ENCODE measurements at places on chromosomes 4 and X.

GRCh38 chrX:127389900-127390299 is 570.4 kb downstream of the PRR32 start:
- no peak for DNase-seq

DNA sequence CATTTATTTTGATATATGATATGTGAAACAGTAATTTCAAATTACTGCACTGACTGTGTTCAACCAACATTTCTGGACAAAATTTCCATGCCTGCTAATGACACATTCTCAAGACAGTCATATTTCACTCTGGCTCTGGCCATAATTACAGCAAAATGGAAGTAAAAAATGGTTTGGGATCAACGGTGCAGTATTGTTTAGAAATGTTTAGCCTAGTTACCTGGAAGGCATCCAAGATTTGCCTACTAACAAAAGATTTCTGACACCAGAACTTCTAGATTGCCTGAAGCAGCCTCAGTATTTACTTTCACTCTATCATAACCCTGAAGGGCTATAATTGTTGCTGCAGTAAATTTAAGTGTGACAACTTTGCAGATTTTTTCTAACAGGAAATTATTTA is 416.3 kb downstream of the PCDH10 start:
- DNase-seq, result no peak

- peak; percentile 76 for DNase-seq
These were observed 4.1 kb upstream of the FAM200B start for GRCh38 chr4:15677507-15677988.

- DNase-seq, result no peak
These were observed 6.2 kb upstream of the DCAF4L1 start for GRCh38 chr4:41975341-41975740.

DNA sequence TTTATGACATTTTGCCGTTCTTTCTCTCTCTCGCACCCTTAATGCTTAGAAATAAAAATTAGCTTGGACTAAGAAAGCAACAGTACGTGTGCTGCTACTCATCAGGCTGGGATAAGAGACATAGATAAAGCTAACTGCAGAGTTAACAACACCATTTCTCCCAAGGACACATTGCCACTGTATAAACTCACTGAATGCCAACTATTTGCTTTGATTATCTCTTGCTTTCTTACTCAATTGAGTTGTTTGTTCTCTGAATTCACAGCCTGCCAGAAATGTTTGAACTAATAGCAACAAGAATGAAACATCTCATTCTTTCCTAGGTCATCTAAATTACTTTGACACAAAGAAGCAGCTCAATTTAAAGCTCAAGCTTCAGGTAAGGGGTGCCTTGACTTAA is 34.6 kb downstream of the F8 start:
- DNase-seq, result no peak

DNA sequence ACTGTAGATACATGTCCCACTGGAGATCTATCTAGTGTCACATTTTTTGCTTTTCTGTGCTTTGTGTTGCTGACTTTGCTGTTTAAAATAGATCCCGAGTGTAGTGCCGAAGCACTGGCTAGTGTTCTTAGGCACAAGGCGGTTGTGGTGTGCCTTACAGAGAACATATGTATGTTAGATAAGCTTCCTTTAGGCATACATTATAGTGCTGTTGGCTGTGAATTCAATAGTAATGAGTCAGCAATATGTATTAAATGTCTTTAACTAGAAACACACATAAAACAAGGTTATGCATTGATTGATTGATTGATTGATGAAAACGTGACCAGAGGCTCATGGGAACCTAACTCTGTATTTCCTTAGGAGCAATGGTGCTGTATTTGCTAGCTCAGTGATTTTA is 56.2 kb downstream of the COX7B2 start:
- DNase-seq, result no peak

DNA sequence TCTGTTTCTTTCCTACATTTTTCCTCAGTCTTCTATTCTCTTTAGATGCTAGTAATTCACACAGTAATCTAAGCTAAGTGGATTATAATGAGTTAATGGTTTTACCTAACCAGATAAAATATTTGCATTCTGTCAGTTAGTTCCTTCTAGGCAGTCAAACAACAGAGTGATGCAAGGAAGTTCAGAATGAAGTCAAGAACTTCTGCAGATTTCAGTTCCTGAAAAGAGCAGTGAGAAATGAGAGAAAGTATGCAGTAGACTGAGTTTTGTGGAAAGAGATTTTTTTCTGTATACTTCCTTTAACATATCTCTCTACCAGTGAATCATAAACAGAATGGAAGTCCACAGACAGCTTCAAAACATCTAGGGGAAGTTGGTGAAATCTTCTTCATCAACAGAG is 774.0 kb upstream of the POU3F4 start:
- no peak for DNase-seq

- peak; percentile 20 for DNase-seq
These were observed 126.9 kb downstream of the MFAP3L start for GRCh38 chr4:169899295-169899694.

DNA sequence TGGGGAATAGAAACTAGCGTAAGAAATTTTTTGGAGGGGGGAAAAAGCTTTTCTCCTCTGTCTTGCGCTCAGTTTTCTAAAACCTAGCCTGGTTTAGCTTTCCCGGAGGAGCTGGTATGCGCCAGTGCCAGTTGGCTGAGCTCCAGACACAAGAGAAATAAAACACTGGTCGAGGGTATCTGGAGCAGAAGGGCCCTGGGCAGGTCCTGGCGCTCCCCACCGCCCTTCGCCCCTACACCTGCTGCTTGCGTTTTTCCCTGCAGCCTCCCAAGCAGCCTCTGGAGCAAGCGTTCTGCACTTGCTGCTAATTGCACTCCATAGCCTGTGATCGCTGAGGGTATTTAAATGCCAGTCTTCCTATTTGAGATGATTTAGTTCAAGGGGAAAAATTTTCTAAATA is 816 bp downstream of the EREG start:
- DNase-seq, result no peak

DNA sequence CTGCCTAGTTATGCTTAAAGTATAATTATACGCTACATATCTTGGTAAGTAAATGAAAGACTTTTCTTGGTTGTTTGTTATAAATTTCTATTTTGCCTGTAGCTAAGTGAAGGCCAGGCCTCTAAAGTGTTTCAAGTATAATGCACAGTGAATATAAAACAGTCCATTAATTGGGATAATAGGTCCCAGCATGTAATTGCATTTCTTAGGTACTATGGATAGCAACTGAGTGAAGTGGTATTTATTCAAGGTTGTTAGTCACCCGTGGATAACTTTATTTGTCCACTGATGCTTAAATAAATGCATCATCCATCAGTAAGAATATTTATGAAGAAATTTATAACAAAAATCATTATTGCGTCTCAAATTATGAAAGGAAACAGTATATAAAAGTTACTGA is 59.1 kb downstream of the TEX13C start:
- no peak for DNase-seq

GRCh38 chr4:94649381-94650133 is 108.2 kb upstream of the BMPR1B start:
- DNase-seq, result no peak

GRCh38 chrX:67604979-67605703 is 61.3 kb downstream of the AR start:
- peak; percentile 14 for DNase-seq

DNA sequence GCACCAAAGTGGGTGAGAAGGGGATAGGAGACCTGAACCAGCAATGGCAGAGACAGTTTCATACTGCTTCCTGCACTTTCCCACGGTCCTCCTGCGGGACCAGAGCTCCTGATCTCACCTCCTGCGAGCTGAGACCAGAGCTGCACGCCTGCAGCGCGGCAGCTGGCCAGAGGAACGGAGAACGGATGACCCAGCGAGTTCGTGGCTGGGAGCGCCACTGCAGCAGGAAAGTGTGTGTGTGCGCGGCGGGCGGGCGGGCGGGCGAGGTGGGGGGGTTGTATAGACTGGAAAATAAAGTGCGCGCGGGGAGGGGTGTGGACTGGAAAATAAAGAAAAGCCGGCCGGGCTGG is 16.5 kb downstream of the MCF2 start:
- DNase-seq, result no peak

- DNase-seq, result no peak
These were observed 70.3 kb downstream of the ARL9 start for GRCh38 chr4:56575820-56576429.

GRCh38 chrX:9955506-9955905 is 11.7 kb upstream of the CLDN34 start:
- no peak for DNase-seq

GRCh38 chr4:120853161-120853935 is 69.2 kb downstream of the PRDM5 start:
- no peak for DNase-seq

DNA sequence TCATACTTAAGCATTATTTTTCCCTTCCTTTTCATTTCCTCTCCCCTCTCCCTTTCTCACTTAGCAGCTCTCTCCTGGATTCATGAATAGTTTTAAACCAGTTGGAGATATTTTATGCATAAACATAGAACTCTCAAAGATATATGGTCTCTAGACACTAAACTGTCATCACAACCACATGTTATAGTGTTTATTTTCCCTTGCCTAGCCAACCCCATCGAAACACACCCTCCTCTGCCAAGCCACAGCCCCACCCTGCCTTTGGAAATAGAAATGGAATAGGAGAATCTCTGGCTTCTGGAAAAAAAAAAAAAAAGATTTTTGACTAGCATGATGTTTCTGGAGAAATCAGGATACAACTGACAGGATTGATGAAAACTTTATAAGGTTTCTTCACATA is 64.8 kb upstream of the RBPJ start:
- DNase-seq, result no peak

GRCh38 chrX:13365161-13365560 is 45.3 kb upstream of the ATXN3L start:
- DNase-seq, result no peak

DNA sequence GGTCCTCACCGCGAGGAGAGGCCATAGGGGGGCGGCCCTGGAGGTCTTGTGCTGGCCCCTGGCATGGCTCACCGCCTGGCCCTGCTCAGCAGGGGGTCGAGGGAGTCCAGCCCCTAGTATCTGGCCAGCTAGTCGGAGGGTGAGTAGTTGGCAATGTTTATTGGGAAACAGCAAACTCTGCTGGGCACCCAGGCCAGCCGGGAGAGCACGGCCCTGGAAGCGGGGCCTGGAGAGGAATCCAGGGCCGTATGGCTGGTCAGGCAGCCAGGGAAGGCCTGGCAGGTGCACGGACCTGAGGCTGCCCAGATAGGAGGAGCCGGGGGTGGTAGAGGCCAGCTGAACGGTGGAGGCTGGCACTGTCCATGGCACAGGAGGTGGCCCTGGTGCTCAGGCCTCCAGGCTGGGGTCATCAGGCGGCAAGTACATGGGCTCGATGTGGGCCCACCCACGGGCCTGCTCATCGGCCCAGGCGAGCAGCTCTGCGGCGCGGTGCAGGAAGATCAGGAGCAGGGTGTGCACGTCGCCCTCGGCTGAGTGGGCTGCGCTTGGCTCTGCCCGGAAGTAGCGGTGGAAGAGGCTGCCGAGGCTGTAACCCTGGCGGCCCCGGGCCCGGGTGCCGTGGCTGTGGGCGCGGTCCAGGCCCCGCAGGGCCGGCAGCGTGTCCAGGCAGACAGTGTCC is 1.4 kb downstream of the TREX2 start:
- no peak for DNase-seq

DNA sequence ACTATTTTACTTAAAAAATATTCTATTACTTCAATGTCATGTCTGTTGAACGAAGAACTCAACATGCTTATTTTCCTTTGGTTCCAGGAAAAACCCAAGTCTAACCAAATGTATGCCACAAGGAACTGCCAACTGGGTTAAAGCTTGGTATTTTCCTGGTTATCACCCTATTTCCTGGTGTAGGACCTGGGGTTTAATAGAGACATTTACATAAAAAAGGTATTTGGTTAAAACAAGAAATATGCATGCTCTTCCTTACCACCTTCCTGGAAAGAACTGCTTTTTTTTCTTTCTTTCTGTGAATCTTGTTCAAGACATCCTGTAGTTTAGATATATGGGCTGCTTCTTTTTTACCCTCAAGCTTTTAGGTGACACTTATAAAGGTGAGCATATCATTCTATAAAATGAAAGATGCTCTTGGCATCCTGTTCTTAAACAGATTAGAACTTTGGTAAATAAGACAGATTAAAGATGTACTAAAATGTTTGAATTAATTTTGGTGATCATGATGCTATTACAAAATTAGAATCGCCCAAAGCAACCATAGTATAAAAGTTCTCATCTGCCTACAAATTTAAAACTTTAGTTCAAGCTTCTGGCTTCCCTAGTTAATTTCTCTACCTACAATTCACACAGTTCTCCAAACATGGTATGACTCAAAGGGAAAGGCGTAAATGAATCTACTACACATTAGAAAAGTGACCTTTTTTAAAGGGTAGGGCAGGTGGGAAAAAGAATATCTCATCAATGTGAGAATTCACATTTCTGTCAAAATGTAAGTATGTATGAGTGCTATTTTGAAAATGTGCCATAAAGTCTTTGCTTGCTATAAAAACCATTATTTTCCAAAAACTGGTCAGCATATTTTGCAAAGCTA is 103.5 kb downstream of the CNOT6L start:
- DNase-seq, result no peak

GRCh38 chrX:54891573-54891972 is 29.1 kb upstream of the TRO start:
- no peak for DNase-seq

DNA sequence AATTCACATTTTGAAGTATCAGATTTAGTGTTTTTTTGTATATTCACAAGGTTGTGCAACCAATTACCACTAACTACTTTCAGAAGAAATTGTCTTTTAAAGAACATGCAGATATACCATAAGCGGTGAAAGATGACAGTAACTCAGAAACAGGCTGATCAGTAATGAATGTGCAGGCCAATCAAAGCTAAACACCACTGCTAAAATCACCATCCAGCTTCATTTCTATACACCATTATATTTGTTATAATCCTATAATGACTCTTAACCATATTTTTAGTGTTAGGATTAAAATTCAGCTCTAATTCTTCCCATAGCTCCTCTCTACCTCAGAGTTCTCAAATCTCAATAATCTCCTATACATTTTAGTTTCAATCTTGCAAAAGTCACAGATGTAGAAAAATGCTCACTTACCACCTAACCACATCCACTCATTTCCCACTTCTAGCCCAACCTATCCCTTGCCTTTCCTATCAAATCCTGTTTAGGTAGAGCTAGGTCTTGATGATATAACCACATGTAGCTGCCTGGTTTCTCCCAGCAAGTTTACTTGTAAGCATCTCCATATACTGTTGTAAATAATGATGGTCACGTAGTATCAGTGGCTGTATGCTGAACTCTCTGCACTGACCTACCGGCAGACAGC is 16.6 kb downstream of the COQ2 start:
- no peak for DNase-seq

- no peak for DNase-seq
These were observed 2.4 kb downstream of the KCTD8 start for GRCh38 chr4:44446191-44446590.

GRCh38 chr4:80592950-80593349 is 257.4 kb downstream of the CFAP299 start:
- no peak for DNase-seq
